Activated CD4-positive, alpha-beta T cell treated with anti-CD3 and anti-CD28 coated beads for 24 hours (primary cell): ENCODE measurements at places on chromosomes 6 and 20.

GRCh38 chr6:143772116-143773086 is 70.7 kb upstream of the LTV1 start:
- no peak for DNase-seq

- DNase-seq, result no peak
Measured at GRCh38 chr6:47424436-47424836, 53.2 kb upstream of the CD2AP start.

DNA sequence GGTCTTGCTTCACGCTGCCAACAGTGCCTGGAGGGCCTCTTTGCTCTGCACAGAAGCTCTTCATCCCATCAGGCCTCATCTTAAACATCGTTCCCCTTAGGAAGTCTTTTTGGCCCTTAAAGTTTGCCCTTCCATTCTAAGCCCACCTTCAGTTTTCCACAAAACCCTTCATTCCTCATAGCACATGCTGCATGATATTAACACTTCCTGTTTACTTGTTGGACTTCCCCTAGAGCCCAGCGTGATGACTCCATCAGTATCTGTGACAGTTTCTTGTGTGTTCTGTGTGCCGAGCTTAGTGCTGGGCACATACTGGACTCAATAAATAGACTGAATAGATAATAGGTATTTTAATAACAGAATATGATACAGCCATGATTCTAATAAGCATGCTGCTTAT is 2.2 kb downstream of the NT5DC1 start:
- DNase-seq, result no peak

DNA sequence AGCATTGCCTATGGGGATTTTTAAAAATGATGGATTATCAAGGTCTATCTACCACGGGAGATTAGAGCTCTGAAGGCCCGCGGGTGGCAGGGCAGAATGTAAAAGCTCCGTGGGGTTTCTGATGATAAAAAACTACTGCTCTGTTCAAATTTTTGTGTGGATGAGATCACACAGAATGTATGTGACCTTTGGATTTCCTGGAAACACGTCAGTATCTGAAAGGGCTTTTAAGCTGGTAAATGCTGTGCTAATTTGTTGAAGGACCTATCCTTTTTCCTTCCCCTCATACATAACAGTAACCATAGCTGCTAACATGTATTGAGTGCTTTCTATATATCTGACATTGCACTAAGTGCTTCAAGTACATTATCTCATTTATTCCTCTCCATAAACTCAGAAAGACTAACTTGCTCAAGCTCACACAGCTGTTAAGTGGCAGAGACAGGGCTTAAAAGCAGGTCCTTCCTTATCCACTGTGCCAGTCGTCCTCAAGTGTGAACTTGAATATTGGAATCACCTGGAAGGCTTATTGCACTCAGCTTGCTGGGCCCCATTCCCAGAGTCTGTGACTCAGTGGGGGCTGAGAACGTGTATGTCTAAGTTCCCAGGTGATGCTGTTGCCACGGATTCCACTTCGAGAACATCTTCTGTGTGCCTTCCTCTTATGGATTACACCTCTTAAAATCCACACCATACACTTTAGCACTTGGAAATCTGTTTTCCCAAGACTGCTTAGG is 1.9 kb upstream of the TMEM242 start:
- DNase-seq, result no peak

DNA sequence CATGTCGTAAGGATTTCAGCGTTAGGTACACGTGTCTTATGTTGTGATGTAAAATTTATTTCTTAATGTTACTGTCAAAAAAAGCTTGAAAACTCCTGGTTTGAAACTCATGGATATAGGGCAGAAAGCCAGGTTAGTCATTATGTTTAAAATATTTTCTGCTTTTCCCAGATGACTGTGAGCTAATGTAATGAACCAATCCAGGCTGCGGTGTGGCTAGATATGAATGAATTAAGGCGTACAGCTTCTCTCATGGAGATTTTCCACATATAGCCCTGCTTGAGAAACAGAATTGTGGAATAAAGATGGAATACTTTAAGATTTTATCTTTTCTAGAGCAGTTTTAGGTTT is 80.3 kb upstream of the STMND1 start:
- DNase-seq, result no peak

GRCh38 chr6:137430954-137431353 is 63.2 kb downstream of the OLIG3 start:
- DNase-seq, result no peak

DNA sequence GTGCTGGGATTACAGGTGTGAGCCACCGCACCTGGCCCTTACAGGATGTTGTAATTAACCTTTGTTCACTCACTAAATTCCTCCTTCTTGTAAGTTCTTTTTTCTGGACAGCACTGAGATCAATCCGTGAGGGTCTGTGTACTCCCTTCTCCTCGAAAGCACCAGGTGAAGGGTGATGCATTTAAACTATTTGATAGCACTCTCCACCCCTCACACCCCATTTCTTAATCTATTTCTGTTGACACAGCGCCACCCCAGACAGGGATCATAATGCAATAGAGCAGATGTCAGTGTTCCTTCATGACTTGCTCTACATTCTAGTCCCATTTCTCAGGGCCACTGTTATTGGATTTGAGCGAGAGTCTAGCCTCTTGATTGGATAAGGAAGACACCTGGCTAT is 46.3 kb downstream of the PPP1R14C start:
- no peak for DNase-seq

DNA sequence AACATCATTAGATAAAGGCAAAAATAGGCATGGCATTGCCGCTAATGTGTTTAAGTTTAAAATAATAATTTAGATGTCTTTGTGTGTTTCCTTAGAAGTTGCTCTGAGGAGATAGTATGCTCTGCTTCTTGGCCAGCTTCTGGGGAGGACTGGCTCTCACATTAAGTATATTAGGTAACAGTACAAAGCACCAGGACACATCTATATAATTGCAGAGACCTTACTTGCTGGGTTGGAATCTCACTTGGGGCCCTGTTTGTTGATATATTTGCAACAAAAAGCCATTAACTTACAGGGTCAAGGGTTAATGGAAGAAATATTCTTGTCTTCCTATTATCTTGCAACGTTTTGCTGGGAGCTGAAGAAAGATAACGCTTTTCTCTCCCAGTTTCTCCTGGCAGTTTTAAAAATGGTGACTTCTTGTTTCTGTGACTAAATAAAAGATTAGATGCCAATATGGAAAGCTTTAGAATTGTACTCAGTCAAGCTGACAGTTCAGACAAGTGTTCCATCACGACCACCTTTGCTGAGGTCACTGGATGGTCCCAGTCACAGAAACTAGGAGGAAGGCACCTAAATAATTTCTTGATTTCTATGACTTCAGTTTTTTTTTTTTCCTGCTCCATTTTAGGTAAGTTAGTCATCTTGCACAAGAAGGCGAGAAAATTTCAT is 462.3 kb upstream of the FLRT3 start:
- DNase-seq, result no peak

DNA sequence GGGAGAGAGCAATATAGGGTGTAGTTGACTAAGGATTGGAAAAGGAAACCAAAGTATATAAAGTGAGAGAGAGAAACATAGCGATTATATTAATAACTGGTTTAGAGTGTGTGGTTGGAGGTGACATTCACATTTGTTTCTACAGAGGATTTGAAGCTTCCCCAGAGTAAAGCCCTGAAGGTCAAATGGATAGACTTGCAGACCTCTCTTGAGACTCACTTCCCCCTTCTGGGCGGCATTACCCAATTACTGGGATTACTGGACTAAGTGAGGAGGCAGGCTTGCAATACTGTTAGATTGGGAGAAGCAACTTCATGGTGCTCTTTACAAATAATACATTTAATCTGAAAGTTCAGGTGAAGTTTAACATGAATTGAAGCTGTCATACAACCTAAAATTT is 10.7 kb downstream of the FIG4 start:
- DNase-seq, result no peak

DNA sequence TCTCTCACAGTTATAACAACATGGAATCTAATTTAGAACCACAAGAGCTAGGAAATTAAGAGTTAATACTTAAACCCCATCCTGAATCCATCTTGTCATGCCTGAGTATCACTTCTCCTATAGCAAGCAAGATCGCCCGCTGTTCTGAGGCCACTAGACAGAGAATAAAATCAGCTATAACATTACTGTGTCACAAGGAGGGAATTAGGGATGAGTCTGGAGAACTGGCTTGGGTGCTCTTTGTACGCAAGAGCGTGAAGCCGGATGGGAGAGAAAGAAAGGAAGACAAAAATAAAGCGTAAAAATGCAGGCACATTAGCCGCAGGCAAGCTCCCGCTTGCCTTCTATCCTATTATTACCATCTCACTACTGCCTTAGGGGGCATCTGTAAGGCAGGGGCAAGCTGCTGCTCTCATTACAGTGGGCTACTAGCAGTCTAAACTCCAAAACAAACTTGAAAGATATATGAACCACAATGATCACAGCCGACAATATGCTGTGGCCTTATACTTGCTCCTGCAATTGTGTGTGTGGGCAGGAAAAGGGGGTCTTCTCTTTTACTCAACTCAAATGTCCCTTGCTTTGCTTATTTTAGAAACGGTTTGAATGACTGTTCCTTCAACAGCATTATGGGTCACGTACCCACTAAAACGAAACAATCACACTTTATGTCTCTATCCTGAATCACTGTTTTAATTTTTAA is 81.9 kb downstream of the GJA10 start:
- DNase-seq, result no peak

- no peak for DNase-seq
Measured at GRCh38 chr6:131000544-131000943, 62.5 kb downstream of the EPB41L2 start.

- no peak for DNase-seq
Measured at GRCh38 chr6:39804466-39805065, 12.4 kb downstream of the DAAM2 start.

DNA sequence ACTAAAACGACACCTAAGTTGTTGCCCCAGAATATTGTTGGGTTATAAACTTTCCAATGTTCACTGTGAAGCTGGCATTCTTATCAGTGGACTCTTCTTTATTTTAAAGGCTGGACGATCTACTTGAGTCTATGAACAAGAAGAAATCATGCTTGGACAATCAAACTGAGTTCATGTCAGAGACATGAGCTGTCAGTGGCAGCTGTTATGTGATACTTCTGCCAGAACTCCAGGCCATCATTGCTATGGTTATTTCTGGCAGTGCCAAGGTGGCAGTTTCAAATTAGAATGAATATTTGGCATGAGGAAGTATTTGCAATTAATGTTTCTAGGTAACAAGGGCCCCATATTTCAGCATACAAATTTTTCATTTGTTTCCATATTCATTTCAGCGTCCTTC is 417.3 kb downstream of the LMBRD1 start:
- no peak for DNase-seq

DNA sequence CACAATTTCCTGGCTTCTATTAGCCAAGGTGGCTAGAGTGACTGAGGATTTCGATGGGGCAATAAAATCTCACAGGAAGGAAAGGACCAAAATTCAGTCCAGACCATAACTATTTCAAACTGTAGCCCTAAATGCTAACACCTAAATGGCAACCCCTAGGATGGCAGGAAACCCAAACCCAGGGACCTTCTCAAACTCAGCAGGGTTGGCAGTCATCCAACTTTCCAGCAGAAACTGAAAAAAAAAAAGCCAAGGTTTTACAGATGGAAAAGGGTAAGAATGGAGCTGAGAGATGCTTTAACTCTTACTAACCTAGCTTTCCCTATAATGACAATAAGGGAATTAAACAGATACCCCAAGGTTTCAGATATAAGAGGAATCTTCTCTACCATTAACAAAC is 10.5 kb downstream of the IBTK start:
- DNase-seq, result no peak

DNA sequence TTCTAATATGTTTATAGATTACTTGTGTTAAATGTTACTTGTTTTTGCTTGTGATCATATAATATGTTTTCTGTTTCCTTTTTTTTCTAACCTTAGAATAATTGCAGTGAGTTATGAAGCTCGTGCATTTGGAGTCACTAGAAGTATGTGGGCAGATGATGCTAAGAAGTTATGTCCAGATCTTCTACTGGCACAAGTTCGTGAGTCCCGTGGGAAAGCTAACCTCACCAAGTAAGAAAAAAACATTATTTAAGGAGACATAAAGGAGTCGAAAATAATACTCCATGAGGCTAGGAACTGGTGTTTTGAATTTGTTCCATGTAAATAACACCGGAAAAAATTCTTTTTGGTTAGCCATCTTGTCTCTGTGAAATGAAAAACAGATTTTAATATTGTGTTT is 6.9 kb downstream of the POLH start:
- DNase-seq, result no peak

DNA sequence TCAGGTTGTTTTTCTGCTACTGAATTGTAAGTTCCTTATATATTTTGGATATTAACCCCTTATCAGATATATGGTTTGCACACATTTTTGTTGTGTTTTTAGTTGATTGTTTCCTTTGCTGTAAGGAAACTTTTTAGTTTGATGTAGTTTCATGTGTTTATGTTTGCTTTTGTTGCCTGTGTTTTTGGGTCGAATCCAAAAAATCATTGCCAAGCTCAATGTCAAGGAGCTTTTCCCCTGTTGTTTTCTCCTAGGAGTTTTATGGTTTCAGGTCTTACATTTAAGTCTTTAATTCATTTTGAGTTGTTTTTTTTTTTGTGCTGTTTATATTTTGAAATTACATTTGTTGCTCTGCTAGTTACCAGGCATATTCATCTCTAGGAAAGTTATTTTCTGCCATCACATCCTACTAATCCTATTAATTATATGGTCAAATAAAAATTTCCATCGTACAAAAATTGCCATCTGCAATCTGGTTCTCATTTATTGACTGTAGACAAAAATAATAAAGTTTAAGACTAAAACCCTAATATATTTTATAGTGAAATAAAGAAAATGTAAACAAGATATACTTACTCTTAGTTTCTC is 103.8 kb upstream of the FAM184A start:
- DNase-seq, result no peak

DNA sequence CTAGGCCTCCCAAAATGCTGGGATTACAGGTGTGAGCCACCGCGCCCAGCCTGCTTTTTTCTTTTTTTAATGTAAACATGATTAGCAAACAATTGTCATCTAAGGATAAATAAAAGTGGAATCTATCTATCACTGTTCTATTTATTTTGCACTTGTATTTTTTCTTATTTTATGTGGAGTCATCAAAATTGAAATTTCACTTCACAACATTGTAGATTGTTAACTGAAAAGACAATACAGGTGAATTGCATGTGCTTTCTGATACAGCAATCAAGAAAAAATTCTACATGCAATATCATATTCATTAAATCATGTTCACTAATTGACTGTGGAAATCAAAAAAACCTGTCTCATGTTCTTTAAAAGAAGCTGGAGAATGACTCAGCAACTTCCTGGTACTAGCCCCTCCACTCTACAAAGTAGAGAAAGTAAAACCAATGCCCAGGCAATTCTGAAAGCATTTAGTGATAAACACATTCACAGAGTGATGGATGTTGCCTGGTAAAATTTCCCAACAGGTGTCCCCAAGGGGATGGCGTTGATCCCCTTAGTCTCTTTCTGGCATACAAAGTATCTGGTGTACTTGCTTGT is 10.7 kb upstream of the RFX6 start:
- DNase-seq, result no peak

- no peak for DNase-seq
Measured at GRCh38 chr6:53180678-53181077, 32.0 kb upstream of the GCM1 start.

DNA sequence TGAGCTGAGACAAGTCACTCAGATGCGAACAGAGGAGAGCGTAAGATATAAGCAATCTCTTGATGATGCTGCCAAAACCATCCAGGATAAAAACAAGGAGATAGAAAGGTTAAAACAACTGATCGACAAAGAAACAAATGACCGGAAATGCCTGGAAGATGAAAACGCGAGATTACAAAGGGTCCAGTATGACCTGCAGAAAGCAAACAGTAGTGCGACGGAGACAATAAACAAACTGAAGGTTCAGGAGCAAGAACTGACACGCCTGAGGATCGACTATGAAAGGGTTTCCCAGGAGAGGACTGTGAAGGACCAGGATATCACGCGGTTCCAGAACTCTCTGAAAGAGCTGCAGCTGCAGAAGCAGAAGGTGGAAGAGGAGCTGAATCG is 9.5 kb upstream of the SNRNP48 start:
- DNase-seq, result no peak
